ENCODE measurements at places on chromosomes 5 and 9.

- no peak for DNase-seq
These were observed 136.6 kb downstream of the PIK3R1 start for GRCh38 chr5:68352166-68352565.

DNA sequence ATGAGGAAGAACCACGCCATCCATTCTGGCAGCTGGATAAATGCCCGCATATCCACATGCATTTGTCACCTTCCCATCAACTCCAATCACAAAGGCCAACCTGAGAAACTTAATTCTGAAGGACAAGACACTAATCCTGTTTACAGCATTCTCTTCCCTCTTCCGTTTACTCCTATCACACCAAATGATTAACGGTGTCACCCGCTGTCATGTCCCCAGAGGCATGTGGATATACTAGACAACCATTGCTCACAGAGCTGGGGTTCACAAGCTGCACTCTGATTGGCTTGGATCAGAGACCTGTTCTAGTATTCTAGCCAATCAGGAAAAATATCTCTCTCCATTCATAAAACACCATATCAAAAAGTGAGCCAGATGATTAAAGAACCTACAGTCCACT, 3.6 kb downstream of the MACROH2A1 start:
- DNase-seq: no peak

GRCh38 chr9:37449862-37450632, 15.2 kb downstream of the ZBTB5 start:
- no peak for DNase-seq

DNA sequence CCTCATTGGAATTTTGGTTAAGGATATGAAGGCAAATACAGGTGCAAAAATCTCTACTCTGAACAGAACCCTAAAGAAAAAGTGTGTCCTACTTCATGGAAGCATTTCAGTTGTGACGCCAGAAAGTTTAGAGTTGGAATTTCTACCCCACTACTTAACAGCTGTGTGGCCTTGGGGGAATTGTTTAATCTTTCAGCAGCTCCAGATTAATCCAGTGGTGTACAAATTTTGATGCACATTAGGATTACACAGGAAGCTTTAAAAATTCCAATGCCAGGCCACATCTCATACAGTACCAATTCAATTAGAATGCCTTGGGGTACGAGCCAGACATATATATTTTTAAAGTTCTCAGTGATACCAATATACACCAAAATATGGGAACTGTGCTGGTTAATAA, 266.1 kb downstream of the EDIL3 start:
- DNase-seq: no peak

DNA sequence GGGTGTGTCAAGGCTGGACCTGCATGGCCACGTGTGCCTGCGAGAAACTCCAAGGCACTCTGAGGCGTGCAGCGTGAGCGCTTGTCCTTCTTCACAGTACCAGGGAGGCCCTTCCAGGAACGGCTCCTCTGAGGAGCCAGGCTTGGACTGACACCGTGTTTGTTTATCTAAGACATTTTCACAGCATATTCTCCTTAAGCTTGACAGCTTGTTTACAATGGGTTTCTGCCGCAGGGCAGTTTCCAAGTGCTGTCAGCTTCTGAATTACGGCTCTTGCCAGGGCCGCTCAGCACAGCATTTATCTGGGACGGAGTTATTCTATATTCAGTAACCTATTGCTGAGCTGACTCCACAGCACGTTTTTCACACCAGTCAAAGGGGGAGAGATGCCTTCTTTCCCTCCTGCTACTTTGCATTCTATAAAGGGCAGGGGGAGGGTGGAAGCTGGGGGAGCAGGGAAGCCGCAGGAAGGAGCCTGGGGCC, 98.4 kb downstream of the LMNB1 start:
- DNase-seq: no peak

DNA sequence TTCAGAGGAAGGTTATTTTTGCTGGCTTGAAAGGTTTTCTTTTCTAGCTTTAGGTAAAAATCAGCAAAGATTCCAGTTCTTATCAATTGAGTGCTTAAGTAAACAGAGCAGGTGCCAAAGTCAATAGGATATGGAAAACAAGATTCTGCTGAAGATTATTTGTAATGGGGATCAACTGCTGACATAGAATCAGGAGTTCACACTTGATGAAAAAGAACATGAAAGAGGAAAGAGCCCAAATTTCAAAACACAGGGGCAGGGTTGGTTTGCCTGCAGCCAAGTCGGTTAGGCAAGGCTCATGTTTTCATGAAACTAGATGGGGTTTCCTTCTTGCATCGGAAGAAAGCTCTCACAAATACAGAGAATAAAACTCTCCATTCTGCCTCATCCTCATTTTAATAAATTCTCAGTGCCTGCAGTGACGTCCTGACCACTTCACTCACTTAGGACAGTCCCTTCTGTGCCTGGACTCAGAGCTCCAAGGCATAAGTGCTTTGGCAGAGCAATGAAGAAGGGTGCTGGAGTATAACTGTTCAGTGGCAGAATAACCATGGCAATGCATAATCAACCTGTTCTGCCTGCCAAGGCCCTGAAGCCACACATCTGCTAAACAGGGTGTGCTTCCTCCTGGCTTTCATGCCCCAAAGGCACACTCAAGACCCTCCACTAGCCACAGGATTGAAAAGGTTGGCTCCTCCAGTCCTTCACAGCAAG, 179.6 kb downstream of the GNAQ start:
- no peak for DNase-seq

GRCh38 chr5:133269691-133270090, 217.9 kb downstream of the HSPA4 start:
- no peak for DNase-seq

All from CD4-positive, alpha-beta T cell treated with Interleukin-6 for 4 hours (primary cell).